SW 1271 (cell line): ENCODE measurements at places on chromosomes 11 and 22.

DNA sequence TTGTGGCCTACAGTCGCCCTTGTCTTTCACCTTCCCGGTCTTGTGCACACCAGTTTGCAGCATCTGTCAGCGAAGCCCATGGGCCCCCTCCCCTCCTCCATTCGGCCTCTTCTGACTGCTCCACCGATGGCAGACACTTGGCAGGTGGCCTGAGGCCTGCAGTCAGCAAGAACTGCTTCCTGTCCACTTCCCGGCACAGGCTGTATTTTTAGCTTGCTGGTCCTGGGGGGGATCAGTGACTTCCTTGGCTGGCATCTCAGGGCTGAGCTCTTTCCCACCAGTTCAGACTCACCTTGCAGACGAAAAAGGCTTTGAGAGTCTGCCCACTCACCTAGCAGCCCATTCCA, 106.4 kb downstream of the SYN3 start:
- no peak for DNase-seq

- no peak for DNase-seq
Measured at GRCh38 chr11:8694137-8694536, 11.5 kb downstream of the RPL27A start.

- no peak for DNase-seq
Measured at GRCh38 chr22:35888181-35888870, 140.3 kb downstream of the RBFOX2 start.

- DNase-seq = no peak
Measured at GRCh38 chr22:34567367-34567766, 498.6 kb upstream of the ISX start.

DNA sequence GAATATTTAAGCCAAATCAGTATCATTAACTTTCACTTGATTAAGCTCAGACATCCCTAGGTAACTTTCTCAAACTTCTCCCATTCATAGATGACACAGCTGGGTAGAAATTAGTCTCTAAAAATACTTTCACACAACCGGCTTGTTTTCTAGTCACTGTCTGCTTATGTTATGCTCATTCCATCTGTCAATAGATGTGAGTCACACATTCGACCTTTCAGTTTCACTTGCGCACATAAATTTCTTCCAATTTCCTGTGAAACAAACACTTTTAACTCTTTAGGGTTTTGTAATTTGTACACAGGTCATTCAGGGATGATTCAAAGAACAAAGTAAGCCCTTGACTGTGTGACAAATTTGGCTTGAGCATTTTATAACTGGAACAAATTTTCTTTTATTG, 723.0 kb downstream of the KCNA4 start:
- peak; percentile 15 for DNase-seq
